ENCODE measurements at places on chromosomes 13 and 19. TPM values are rescaled to one million over a fixed set of nuclear protein-coding genes. Genes with fewer than 3 reads are reported as not detected.
A peak's percentile ranks its signal among the peaks of the same experiment; 100 is the strongest.

POLD1 gene
- 91.2 TPM for total RNA-seq

FBXO17 gene
- 11.1 TPM for total RNA-seq

C19orf38 gene
- 1.4 TPM for total RNA-seq

ITM2B gene
- total RNA-seq, result 136 TPM

NKPD1 gene
- total RNA-seq, result 0.37 TPM

RNF113B gene
- not detected for total RNA-seq

PTGIR gene
- 0.28 TPM for total RNA-seq

PRRG2 gene
- 16.2 TPM for total RNA-seq

ERICH4 gene
- total RNA-seq, result not detected

- no peaks in the 10 kb centered on the region for H3K27me3 ChIP-seq
- no peak overlapping the region for H3K4me3 ChIP-seq
- no peak overlapping the region for H3K27ac ChIP-seq
- DNase-seq, result peak; percentile 49
These were observed 11.5 kb downstream of the FAM187B start for GRCh38 chr19:35216833-35217648.

GRCh38 chr13:40981949-40982348, 37.2 kb downstream of the ELF1 start:
- no peaks in the 10 kb centered on the region for H3K27me3 ChIP-seq
- no peaks in the 10 kb centered on the region for H3K36me3 ChIP-seq
- H3K4me3 ChIP-seq, result no peak overlapping the region

DNA sequence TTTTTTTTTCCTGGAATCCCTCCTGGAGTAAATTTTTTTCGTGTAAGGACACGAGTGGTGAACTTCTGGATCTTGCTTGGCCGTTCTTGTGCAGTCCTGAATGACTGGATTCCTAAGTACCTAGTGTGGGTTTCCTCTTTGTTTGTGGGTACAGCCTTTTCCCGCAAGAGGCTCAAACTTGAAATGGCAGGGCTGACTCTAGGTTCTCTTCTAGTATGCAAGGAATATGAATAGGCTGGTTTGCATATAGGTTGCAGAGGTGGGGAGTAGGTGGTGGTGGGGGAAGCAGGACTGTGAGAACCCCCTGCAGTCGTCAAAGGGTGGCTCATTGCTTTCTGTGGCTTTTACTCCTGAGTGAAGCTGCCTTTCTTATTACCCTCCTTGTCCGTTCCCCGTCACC, 13.6 kb downstream of the UBAC2 start:
- H3K4me3 ChIP-seq, result no peak overlapping the region
- peaks cover 18% of the 10 kb centered on the region for H3K36me3 ChIP-seq
- DNase-seq, result peak; percentile 2
- H3K27me3 ChIP-seq, result no peaks in the 10 kb centered on the region
- no peaks in the 10 kb centered on the region for H3K4me1 ChIP-seq

- no peaks in the 10 kb centered on the region for H3K36me3 ChIP-seq
- H3K27ac ChIP-seq, result no peak overlapping the region
- H3K4me1 ChIP-seq, result no peaks in the 10 kb centered on the region
These were observed 4.9 kb upstream of the LHFPL6 start for GRCh38 chr13:39607876-39608275.

- no peak overlapping the region for H3K27ac ChIP-seq
- H3K27me3 ChIP-seq, result no peaks in the 10 kb centered on the region
- no peaks in the 10 kb centered on the region for H3K36me3 ChIP-seq
- H3K4me1 ChIP-seq, result no peaks in the 10 kb centered on the region
These were observed 640.8 kb downstream of the TBC1D4 start for GRCh38 chr13:74841123-74841522.

- DNase-seq, result no peak
- H3K27ac ChIP-seq, result no peak overlapping the region
- no peaks in the 10 kb centered on the region for H3K27me3 ChIP-seq
- H3K4me3 ChIP-seq, result no peak overlapping the region
These were observed 99.2 kb downstream of the GNG7 start for GRCh38 chr19:2603334-2603733.

GRCh38 chr19:46970815-46971214, 48.8 kb upstream of the NPAS1 start:
- peak; percentile 16 for DNase-seq
- no peaks in the 10 kb centered on the region for H3K27me3 ChIP-seq
- peaks cover 8% of the 10 kb centered on the region for H3K4me1 ChIP-seq
- no peak overlapping the region for H3K4me3 ChIP-seq

DNA sequence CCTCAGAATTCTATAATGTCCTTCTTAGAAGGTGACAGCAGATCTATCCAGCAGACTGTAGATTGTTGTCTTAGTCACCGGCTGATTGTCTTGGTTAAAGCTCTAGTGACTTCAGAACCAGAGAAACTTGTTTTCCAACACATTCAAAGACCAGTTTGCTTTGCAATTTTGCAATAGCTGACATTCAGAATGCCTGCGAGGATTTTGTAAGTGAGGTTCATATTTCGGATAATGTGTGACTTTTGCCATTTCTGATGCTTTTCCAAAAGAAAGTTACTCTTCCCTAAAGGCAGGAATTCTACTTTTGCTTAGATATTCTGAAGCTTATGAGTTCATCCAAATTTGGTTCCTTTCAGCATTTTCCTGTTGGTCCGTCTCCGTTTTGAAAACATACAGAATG, 13.2 kb downstream of the SPINT2 start:
- peak overlapping the region; percentile 39 for H3K4me3 ChIP-seq
- peaks cover 66% of the 10 kb centered on the region for H3K4me1 ChIP-seq
- H3K27me3 ChIP-seq, result no peaks in the 10 kb centered on the region
- H3K27ac ChIP-seq, result peak overlapping the region; percentile 75

DNA sequence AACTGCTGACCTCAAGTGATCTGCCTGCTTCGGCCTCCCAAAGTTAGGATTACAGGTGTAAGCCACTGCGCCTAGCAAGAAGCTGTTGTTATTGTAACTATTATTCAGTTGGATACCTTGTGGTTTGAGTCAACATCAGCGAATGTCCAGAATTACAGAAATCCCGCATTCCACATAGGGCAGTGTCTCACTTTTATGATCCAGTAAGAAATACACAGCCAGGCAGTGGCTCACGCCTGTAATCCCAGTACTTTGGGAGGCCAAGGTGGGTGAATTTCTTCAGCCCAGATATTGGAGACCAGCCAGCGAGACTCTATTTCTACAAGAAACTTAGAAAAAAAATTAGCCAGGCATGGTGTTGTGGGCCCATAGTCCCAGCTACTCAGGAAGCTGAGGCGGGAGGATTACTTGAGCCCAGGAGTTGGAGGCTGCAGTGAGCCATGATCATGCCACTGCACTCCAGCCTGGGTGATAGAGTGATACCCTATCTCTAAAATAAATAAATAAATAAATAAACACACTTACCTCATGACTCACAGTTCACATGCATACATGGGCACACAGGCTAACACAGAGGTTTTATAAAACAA, 43.8 kb downstream of the SPTBN4 start:
- no peaks in the 10 kb centered on the region for H3K4me1 ChIP-seq
- no peaks in the 10 kb centered on the region for H3K36me3 ChIP-seq
- no peak for DNase-seq
- H3K27me3 ChIP-seq, result peaks cover 31% of the 10 kb centered on the region
- no peak overlapping the region for H3K4me3 ChIP-seq

DNA sequence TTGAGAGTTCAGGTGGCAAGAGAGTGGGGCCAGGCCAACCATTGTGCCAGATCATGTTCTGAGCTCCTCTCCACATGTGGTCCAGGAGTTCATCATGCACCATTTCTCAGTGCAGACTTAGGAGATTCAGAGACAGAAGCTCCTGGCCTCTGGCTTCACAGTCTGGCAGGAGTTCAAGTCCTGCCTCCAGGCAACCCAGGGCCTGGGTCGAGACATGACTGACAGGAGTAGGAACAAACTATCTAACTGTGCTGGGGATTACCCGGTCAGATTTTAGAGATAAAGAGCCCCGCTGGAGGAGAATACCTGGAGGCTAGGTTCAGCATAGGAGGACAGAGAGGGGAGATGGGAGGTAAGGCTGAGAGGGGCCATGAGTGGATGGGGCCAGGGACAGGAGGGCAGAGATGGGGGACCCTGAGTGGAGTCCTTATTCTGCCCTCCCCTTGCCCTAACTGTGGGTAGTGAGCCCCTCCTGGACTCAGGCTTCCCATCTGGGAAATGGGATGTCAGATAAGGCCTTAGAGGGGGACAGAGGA, 906 bp upstream of the CYP4F11 start:
- peak overlapping the region; percentile 96 for H3K27ac ChIP-seq
- peaks cover 14% of the 10 kb centered on the region for H3K4me1 ChIP-seq
- H3K4me3 ChIP-seq, result peak overlapping the region; percentile 83
- peaks cover 9% of the 10 kb centered on the region for H3K36me3 ChIP-seq
- DNase-seq, result no peak
- no peaks in the 10 kb centered on the region for H3K27me3 ChIP-seq

- no peaks in the 10 kb centered on the region for H3K27me3 ChIP-seq
- H3K4me1 ChIP-seq, result no peaks in the 10 kb centered on the region
- no peak overlapping the region for H3K4me3 ChIP-seq
- H3K36me3 ChIP-seq, result no peaks in the 10 kb centered on the region
These were observed 5.9 kb upstream of the RUBCNL start for GRCh38 chr13:46392967-46393366.

DNA sequence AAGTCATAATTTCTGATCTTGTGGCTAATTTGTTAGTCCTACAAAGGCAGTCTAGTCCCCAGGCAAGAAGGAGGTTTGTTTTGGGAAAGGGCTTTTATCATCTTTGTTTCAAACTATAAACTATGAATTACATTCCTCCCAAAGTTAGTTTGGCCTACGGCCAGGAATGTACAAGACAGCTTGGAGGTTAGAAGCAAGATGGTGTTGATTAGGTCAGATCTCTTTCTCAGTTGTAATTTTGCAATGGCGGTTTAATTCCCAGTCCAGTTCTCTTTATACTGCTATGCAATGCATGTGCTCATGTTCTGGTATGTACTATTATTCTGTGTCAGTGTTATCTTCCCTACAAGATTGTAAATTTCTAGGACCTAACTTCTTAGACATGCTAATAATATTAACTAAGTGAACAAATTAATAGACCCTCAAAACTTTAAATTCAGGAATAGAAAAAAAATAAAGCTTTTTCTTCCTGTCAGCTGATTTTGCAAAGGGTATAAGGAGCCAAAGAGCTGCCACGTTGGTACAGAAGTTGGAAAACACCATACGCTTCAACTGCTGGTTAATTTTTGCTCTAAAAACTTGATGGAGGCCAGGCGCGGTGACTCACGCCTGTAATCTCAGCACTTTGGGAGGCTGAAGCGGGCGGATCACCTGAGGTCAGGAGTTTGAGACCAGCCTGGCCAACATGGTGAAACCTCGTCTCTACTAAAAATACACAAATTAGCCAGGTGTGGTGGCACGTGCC, 1.3 kb upstream of the DNAJC15 start:
- no peak overlapping the region for H3K27ac ChIP-seq
- H3K4me3 ChIP-seq, result no peak overlapping the region
- DNase-seq, result no peak

- H3K4me1 ChIP-seq, result peaks cover 85% of the 10 kb centered on the region
- peak overlapping the region; percentile 65 for H3K4me3 ChIP-seq
- DNase-seq, result peak; percentile 90
- H3K36me3 ChIP-seq, result peaks cover 46% of the 10 kb centered on the region
- no peaks in the 10 kb centered on the region for H3K27me3 ChIP-seq
These were observed 27.9 kb upstream of the IGFL1 start for GRCh38 chr19:46201454-46202310.

GRCh38 chr13:77388944-77389624, 62.2 kb upstream of the MYCBP2 start:
- H3K4me1 ChIP-seq, result no peaks in the 10 kb centered on the region
- H3K36me3 ChIP-seq, result no peaks in the 10 kb centered on the region
- no peak overlapping the region for H3K27ac ChIP-seq
- no peaks in the 10 kb centered on the region for H3K27me3 ChIP-seq

GRCh38 chr19:16516381-16516780, 20.2 kb downstream of the C19orf44 start:
- H3K4me3 ChIP-seq, result no peak overlapping the region
- H3K27ac ChIP-seq, result no peak overlapping the region
- no peak for DNase-seq

GRCh38 chr13:30743319-30744055, 8.1 kb downstream of the ALOX5AP start:
- no peaks in the 10 kb centered on the region for H3K36me3 ChIP-seq
- H3K27ac ChIP-seq, result peak overlapping the region; percentile 72
- H3K4me3 ChIP-seq, result peak overlapping the region; percentile 28
- H3K4me1 ChIP-seq, result peaks cover 59% of the 10 kb centered on the region
- no peaks in the 10 kb centered on the region for H3K27me3 ChIP-seq
- DNase-seq, result peak; percentile 98

DNA sequence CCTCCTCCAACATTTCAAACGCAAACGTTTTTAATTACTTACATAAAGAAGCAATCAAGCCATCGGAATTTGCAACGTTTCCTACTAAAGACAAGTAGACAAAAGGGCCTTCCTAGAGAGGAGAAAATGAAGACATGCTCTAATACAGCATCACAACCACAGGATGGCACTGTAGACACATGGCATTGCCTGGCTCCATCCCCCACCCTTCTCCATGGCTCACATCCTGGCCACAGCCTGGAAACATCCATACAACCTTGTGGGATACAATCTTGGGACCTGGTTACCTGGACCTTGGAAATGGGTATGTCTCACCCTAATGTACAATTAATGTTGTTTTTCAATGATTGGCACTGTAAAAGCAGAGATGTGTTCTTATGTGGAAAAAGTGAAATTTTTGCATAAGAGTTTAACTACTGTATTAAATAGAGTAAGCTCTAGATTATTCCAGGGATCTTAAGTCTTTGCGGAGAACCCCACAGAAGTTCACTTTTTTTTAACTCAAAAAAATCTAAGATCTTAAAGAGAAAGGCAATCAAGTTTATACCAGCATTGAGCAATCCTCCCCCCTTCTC, 21.5 kb downstream of the EBPL start:
- H3K36me3 ChIP-seq, result peaks cover 6% of the 10 kb centered on the region
- DNase-seq, result no peak
- no peaks in the 10 kb centered on the region for H3K4me1 ChIP-seq
- no peak overlapping the region for H3K27ac ChIP-seq
